Stimulated activated CD8-positive, alpha-beta memory T cell treated with anti-CD3 and anti-CD28 coated beads, Interleukin-7, amount 100 ng/mL, for 1 hour (primary cell): ENCODE measurements at places on chromosomes 7 and 10.

- DNase-seq: no peak
These were observed 117.7 kb upstream of the LANCL2 start for GRCh38 chr7:55247428-55247827.

DNA sequence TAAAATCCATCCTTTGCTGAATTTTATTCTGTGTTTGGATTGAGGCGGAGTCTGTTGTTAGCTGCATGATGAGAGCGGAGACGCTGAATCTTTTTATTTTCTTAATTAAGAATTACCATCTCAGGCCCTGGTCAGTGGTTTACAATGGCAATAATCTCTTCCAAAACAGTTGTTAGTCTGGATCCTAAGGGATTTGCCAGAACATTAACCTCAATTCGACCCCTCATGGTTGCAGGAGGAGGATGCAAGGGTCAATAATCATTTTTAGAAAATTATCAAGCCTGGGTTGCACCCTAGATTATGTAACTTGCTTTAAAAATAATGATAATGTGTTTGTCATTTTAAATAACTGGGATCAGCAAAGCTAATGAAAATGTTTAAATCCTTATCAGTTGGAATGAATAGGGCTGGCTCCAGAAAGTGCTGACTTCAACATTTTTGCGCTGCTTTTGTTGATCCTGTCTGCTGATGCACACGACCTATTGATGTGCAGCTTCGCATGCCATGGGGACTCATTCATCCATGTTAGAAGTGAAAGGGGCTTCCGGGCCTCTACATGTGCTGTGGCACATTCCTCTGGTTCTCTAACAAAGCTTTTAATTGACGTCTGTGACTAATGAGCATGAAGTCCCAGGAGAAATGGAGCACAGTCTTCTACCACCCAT, 80.7 kb upstream of the KIAA1217 start:
- no peak for DNase-seq

DNA sequence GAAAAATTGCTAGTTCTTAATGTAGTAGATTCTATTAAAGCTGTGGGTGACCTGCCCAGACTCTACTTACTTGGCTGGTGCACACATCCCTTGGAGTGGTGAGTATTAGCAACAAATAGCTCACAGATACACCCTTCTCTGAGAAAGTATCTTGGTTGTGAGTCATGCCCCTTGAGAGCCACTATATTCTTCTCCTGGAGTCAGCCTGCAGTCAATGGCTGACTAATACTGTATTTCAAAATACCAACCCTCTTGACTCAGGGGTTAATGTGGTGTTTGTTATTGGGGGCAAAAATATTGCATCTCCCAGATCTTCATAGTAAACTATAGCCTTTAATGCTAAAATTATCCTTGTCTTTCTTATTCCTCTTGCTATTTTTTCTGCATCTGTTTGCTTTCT, 354.9 kb downstream of the BMPER start:
- no peak for DNase-seq

GRCh38 chr10:44990302-44990655, 10.4 kb upstream of the ZNF22 start:
- DNase-seq: no peak

DNA sequence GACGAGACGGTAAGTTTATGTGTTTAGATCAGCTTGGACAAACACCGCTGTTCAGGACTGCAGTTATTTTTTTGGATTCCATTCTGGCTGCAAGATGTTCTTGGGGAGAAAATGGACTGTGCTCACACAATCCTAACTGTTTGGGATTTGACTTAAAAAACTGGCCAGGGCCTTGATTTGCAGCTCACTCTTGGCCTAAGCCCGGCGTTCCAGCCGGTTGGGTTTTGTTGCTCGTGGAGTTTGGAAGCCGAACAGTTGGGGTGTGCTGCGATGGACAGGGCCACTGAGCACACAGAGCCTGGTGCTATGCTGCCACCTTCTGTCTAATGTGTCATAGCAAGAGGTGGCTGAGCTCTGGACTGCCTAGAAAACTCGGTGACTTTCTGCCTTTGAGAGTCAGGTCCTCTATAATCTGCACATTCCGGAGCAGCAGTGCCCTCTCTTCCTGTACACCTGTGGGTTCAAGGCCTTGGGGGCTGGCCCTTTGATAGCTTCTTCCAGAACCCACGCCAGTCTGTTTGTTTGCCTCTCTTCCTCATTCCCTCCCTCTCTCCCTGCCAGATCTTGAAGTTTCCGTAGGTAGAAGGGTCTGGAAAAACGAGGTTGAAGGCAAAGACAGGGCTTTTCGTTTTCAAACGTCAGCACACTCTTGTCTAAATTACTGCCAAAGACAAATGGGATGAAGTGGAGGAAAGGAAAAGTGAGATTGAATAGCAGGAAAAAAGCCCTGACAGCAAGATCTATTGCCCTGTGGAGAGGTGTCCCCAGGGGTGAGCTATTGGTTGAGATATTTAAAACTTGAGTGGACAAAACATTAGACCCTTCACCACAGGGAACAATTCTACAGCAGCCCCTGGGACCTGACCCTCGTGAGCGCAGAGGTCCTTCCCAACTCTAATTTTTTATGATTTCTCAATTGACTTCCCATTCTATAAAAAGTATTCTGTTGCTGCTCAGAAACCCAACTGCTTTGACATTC, 167.5 kb upstream of the HABP2 start:
- DNase-seq: peak; percentile 16

GRCh38 chr7:28528899-28529298, 116.6 kb downstream of the CREB5 start:
- no peak for DNase-seq

DNA sequence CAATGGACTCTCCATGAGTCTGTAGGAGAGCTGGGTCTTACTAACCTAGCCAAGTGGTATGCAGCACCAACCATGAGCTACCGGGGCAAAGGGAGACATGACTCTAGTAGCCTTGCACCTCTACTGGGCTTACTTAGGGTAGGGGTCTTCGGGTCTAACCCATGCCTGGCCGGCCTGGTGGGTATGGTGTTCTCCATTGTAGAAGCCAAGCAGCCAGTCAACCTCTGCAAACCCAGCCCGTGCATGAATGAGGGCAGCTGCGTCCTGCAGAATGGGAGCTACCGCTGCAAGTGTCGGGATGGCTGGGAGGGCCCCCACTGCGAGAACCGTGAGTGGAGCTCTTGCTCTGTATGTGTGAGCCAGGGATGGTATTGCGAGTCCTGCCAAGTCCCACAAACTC, 51.0 kb downstream of the VWA2 start:
- DNase-seq: no peak

DNA sequence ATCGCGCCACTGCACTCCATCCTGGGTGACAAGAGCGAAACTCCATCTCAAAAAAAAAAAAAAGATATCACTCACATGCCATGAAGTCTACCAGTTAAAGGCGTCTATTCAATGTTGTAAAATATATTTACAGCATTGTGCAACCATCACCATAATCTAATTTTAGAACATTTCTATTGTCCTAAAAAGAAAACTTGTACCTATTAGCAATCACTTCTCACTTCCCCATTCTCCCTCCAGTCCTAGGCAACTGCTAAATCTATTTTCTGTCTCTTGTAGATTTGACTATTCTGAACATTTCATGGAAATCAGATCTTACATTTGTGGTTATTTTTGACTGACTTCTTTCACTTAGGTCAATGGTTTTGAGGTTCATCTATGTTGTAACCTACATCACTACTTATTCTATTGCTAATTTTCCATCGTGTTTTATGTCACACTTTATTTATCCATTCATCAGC, 25.2 kb upstream of the OTUD1 start:
- DNase-seq: no peak

- DNase-seq: no peak
These were observed 10.2 kb downstream of the NOS3 start for GRCh38 chr7:151000897-151001495.

GRCh38 chr10:107103174-107104025, 61.1 kb downstream of the SORCS1 start:
- no peak for DNase-seq

GRCh38 chr7:97145068-97145467, 27.6 kb downstream of the SDHAF3 start:
- no peak for DNase-seq

DNA sequence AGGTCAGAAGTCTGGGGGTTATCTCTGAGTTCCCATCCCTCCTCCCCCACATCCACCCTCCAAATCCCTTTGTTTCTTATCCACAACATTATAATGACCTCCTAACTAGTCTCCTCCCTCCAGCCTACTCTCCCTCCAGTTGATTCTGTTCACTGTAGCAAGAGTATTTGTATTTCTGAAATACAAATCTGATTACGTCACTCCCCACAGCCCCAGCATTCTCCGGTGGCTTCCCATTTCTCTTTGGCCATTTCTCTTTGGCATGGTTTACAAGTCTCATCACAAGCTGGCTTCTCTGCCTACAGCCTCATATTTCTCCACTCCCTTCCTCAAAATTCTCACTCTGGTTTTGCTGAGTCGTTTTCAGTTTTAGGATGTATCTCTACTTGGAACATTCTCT, 24.6 kb upstream of the MRPS33 start:
- no peak for DNase-seq

GRCh38 chr7:75639886-75640190, 98.9 kb downstream of the HIP1 start:
- no peak for DNase-seq

DNA sequence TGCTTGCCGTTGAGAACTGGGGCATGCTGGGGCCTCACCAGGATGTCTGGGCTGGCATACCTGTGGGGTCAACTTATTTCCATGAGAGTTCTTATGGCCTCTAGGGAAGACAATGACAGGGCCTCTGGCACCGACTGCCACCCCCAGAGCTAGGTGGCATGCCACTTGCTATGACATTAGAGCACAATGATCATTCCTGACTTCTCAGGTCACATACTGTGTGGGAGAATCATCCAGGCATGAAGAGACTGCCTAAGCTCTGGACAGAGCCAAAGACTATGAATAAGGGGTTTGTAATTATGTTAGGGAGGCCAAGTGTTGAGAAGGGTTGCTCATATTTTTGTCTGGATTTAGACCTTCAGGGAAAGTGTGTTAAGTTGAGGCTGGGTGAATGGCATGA, 97.5 kb downstream of the PTPN20 start:
- no peak for DNase-seq

GRCh38 chr10:95860166-95860940, 47.4 kb upstream of the CC2D2B start:
- DNase-seq: no peak

DNA sequence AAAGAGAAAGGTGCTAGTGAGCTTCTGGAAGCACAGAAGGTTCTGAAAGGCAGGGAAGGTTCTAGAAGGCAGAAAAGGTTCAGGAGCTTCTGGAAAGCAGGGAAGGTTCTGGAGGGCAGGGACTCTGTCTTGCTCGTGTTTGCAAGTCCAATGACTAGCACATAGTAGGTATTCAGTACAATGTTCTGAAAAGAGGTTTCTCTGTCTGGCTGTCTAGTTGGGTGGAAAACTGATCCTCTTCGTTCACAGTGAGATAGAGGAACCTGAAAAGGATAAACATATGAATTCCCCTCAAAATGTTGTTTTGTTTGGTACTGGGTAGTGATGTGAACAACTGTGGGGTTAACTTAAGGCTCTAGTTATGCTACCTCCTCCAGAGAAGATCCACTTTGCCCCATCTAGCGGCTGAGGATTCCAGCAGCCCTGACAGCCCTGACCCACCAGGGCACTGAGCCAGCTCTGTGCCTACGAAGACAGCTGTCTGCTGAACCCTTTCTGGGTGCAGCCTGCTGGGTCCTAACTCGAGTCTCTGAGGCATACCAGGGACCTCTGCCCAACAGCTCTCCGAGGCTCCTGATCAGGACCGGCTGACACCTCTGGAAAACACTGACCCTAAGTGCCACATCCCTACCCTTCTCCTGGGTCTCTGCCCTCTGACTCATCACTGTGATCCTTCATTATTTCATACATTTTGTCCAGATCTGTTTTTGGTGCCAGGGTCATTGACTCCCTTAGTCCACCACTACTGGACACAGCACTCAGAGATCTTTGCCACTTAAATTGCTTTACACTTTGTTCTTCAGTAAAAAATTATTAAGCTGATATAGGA, 15.4 kb downstream of the PTPRN2 start:
- DNase-seq: no peak

GRCh38 chr7:126659124-126659523, 593.6 kb downstream of the GRM8 start:
- DNase-seq: no peak

- no peak for DNase-seq
These were observed 89.7 kb downstream of the HIPK2 start for GRCh38 chr7:139687980-139688632.

- no peak for DNase-seq
These were observed 872.6 kb upstream of the SORCS1 start for GRCh38 chr10:108037061-108037460.

- no peak for DNase-seq
These were observed 60.6 kb downstream of the A1CF start for GRCh38 chr10:50824782-50825181.

DNA sequence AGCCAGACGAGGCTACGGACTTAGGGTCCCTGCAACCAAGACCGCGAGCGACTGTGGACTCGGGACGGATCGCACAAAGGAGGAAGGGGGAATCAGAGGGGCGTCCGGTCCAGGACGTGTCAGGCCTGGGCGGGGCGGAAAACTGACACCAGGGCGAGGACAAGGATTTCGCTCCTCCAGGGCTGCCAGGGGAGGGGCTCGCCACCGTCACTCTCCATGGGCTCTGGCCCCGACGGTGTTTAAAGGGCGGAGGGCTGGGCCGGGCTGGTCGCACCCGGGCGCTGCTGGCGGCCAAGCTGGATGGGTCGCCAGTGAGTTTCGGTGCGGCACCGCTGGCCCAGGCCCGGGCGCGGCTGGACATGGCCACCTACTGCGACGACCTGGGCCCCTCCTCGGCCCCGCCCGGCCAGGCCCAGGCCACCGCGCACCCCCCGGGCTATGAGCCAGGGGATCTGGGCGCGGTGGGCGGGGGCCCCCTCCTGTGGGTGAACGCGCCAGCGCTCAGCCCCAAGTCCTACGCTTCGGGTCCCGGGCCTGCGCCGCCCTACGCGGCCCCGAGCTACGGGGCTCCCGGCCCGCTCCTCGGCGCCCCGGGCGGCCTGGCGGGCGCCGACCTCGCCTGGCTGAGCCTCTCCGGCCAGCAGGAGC, at the start of gene FOXI2:
Gene FOXI2 (plus strand): TSS at position 271 of the 648 bp plus-strand sequence. CDS start 89 bp downstream, at position 360.
- no peak for DNase-seq

DNA sequence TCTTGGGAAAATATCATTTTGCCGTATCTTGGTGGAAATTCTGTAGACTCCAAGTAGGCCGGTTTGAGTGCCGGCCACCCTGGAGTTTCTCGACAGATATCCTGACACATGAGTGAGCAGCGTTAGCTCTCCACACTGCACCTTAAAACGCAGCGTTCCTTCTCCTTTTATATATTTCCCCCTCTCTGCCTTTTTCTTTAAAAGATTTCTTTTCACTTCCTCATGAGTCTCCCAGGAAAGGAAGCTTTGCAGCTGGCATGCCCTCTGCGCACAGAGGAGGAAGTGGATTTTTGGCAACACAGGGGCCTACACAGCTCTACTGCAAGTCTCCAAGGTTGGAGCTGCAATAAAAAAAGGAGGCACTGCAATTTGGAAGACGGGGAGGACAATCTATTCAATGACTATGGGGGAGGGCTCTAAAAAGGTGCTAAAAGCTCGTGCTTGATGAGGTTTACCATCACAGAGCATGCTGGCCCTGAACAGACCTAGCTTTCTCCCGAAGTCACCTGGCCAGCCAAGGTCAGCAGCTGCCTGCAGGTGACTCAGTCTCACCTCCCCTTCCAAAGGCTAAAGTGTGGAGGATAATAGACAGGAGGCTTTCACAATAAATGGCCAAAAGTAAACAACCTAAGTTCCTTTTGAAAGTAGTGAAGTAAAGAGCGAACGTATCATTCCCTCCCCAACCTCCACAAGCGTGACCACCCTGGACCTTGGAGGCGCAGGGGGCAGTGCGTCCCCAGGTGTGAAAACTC, 252.8 kb downstream of the ZMYND11 start:
- DNase-seq: no peak
